A549 treated with RU486 at 1 μM for 4 hours (cell line): ENCODE measurements at places on chromosomes 3 and 15. TPM values are rescaled to one million over a fixed set of nuclear protein-coding genes. Genes with fewer than 3 reads are reported as not detected.

SLC12A1 gene
- total RNA-seq = not detected in 5 replicates

TIMP4 gene
- total RNA-seq = 10.4 to 13.4 TPM (median 11.3 TPM) in 5 replicates

DGKG gene
- 8.0 to 18.8 TPM (median 11.4 TPM) in 5 replicates for total RNA-seq

PRR20G gene
- total RNA-seq = 0.14 to 0.24 TPM in 2 of 5 replicates, not detected in the others

BFSP2 gene
- total RNA-seq = not detected in 5 replicates

USF3 gene
- 1.2 to 2.9 TPM (median 2.8 TPM) in 5 replicates for total RNA-seq

LOXL1 gene
- 0.59 to 1.1 TPM (median 0.76 TPM) in 5 replicates for total RNA-seq

OTOL1 gene
- total RNA-seq = not detected in 5 replicates
